ENCODE measurements at places on chromosomes 4 and X.

GRCh38 chr4:154877110-154877760, 96.2 kb downstream of the RBM46 start:
- no peak for DNase-seq

DNA sequence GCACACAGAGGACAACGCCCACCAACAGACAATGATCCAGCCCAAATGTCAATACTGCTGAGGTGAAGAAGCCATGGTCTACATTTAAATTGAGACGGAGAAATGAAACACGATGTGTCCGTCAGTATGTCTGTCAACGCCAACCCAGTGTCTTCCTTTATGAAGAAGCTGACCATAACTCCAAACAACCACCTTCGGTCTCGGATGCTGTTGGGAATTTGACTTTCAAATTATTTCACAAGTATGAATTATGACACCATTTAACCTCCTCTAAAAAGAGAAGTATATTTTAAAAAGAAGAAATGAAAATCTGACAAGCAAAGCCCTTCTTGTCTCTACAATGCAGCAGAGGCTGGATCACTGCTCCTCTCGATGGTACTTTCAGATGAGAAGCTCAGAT, 123.7 kb upstream of the MAP3K15 start:
- no peak for DNase-seq

- no peak for DNase-seq
These were observed 375.2 kb upstream of the CPEB2 start for GRCh38 chr4:14627038-14627437.

DNA sequence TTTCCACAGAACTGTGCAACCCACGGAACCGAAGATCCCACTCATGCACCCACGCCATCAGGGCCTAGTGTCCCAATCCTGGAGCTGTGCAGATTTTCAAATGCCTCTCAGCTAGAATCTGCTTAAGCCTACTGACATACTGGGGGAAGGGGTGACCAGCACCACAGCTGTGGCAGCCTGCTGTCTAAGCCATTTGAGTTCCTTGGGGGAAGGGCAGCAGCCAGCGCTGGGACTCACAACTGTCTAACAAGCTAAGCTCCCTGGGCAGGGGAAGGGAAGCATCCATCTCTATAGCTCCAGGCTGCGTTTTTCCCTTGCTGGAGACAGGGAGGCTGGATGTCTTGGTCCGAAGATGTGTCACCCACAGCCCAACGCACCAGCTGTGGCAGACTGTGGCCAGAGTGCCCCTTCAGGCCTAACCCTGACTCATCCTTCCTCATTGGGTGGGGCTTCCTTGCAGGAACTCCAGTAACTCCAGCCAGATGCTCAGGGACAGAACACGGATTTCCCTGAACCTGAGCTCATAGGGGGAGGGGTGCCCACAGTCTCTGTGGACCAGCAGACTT, 194.8 kb downstream of the CHRDL1 start:
- no peak for DNase-seq

- DNase-seq: no peak
These were observed 38.6 kb downstream of the MAGEB17 start for GRCh38 chrX:16205840-16206239.

GRCh38 chrX:94850811-94851210, 1176.8 kb downstream of the FAM133A start:
- DNase-seq: no peak

DNA sequence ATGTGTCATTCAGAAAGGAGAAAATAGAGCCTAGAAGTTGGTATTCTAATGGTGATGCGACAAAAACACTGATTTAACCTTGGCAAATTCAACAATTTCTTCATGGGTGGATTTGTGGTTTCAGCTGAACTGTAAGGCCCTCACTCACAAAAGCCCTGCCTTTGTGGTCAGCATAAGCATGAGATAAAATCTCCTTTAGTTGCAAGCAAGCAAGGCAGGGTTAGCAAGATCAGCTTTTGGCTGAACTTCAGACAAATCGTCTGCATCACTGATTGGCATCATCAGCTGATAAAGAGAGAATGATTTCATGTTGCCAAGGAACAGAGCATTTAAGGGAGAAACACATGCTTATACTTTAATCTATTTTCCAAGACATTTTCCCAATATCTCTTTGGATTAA, 2582.2 kb downstream of the PCDH7 start:
- no peak for DNase-seq

GRCh38 chr4:211033-211511, 86.8 kb downstream of the ZNF718 start:
- DNase-seq: no peak

- no peak for DNase-seq
These were observed 1263.5 kb downstream of the PCDH7 start for GRCh38 chr4:31983677-31984076.

DNA sequence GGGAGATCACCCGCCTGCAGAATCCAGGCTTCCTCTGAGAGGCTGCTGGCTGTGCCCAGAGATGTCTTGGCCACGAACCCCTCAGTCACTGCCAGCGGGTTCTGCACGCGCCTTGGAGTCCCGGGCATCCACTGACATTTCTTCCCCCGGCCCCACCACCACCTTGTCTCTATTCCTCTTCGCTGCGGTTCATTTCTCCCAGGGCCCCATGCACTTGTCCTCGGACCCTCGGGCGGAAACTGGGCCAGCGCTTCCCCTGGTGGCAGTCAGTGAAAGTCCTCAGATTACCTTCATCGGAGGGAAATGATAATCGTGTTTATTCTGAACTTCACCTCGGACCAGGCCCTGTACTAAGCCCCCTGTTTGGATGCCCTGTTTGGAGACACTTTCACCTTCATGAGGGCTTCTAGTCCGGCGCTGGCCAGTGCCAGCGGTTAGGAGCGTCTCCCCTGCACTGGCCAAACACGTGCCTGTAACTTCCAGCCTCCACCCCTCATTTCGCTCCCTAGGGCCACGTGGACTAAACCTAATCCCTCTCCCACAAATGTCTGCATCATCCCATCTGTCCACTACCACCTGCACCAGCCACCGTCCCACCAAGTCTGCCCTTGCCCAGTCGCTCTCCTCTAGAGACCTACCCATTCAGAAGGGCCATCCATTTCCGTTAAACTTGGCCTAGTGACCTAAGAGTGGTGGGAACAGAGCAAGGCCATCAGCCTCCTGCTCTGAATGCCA, 82.0 kb downstream of the DCTD start:
- no peak for DNase-seq

DNA sequence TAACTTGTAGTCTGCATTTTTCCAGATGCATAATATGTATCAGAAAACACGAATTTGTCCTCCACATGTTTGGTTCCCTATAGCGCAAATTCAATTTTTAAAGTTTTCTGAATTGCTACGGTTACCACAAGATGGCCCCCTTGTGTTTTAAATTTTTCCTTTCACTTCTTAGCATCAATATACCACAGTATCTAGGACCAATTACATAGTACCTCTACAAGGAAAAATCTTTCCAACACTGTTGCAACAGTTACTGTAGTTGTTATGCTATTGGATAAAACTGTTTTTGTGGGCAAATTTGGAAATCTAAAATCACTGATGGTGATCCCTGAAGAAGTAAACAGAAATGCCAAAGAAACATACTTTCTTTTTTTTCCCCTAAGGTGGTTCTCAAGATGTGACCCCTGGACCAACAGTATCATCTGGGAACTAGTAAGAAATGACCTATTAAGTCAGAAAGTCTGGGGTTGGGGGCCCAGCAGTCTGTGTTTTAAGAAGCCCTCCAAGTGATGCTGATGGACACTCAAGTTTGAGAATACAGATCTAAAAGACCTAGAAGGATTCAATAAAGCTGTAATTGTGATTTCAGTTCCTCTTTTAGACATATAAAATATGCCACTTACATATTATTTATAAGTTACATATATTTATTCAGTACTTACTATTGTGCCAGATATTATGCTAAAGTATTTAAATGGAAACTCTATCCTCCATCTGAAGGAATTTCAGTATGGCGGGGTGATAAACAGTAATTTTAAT, 3.1 kb downstream of the ZGRF1 start:
- no peak for DNase-seq

DNA sequence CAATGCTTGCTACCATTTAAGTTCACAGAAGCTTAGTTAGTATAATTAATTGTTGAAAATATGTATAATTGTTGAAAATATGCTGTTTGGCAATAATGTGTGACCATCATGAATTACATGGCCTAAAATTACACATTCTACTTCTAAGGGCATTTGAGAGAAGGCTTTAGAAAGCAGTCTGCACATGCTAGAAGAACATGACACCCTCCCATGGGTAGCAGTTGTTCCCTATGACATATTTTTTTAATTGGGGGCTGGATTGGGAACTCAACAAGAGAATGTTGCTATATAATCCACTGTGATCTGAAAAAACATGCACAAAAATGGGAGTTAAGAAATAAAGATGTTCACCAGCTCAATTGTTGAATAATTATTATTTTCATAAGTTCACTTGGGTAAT, 331.4 kb downstream of the ARHGAP24 start:
- DNase-seq: no peak

- DNase-seq: no peak
These were observed 7.8 kb downstream of the ARAF start for GRCh38 chrX:47568656-47569295.

GRCh38 chr4:2861631-2862436, 18.2 kb downstream of the ADD1 start:
- no peak for DNase-seq

GRCh38 chr4:123248085-123248659, 148.4 kb upstream of the SPRY1 start:
- no peak for DNase-seq

DNA sequence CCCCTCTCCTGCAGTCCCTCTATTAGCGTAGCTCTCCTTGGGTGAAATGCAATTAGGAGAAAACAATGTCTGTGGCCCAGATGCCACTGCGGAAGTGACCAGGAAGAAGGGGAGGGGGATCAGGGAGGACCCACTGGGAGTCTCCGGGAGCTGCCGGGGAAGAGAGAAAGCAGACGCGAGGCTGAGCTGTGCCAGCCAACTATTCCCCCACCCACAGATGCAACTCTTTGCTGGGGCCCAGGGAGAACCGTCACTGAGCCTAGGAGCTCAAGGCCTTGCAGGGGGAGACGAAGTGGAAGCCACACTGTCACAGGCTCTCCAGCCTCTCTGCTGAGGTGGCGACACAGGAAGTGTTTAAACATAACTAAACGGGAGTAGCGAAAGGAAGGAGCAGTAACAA, 149.2 kb downstream of the BCOR start:
- no peak for DNase-seq

- DNase-seq: no peak
These were observed 84.7 kb downstream of the SH3BGRL start for GRCh38 chrX:81286608-81287007.

GRCh38 chrX:152913910-152914309, 16.0 kb downstream of the ZNF185 start:
- DNase-seq: no peak

- no peak for DNase-seq
These were observed 9.2 kb upstream of the ABLIM2 start for GRCh38 chr4:8167815-8168214.

GRCh38 chr4:15001248-15001868, 923 bp upstream of the CPEB2 start:
- DNase-seq: peak; percentile 84

- no peak for DNase-seq
These were observed 270.3 kb upstream of the HS3ST1 start for GRCh38 chr4:11698846-11699590.

DNA sequence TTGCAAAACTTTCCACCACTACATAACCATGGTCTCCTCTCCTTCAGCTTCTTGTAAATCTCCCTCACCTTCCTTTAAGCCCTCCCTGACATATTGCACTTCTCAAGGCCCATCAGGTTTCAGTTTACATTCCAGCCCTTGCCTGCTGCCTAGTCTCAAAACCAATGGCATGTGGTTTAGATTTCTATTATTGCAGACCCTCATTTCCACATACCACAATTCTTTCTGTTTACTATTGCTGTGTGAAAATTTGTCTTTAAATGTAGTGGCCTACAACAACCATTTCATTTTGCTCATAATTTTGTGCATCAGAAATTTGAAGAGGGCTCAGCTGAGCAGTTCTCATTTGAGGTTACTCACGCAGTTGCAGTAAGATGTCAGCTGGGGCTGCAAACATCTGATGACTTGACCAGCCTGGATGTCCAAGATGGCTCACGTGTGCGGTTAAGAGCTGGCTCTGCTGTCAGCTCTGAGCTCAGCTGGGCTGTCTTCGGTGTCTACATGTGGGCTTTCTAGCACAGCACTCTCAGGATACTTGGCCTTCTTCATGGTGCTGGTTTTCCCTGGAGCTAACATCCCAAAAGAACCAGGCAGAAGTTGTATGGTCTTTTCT, 29.9 kb upstream of the SOD3 start:
- no peak for DNase-seq

DNA sequence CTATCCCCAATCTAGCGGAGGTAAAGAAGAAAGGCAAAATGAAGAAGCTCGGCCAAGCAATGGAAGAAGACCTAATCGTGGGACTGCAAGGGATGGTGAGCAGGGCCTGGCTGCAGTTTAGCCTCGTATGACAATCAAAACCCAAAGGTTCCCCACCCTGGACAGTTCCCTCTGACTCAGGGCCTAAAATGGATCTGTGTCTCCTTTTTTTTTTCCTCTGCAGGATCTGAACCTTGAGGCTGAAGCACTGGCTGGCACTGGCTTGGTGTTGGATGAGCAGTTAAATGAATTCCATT, 986 bp downstream of the HDAC6 start:
- no peak for DNase-seq

GRCh38 chrX:20442597-20442996, 175.9 kb upstream of the RPS6KA3 start:
- DNase-seq: peak; percentile 85

- no peak for DNase-seq
These were observed 388.0 kb upstream of the GALNT7 start for GRCh38 chr4:172780566-172781081.

DNA sequence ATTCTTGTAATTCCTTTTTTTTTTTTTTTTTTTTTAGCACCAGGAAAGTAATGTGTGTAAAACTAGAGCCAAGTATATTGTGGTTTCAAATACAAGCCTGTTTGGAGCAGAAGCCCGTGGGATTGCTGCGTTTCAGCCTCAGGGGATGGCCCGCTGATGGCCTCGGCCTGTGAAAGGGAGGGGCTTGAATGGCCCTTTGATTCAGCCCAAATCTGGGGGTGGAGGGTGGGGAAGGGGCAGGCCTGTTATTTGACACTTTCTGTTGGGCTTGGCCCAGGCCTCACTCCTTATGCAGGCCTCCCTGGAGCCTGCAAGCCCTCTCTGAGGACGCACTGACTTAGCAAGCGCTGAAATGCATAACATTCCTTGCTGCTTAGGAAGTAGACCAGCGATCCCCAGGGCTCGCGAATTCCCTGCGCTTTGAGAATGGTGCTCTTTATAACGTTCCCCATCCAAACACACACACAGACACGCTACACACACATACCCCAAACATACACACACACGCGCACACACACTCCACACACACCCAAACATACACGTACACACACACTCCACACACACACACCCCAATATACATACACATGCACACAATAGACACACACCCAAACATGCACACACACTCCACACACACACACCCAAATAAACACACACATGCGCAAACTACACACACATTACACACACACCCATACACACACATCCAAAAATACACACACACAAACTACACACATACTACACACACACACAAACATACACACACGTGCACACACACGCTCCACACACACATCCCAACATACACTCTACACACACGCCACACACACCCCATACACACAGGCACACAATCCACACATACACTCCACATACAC, 29.6 kb downstream of the TLR10 start:
- peak; percentile 88 for DNase-seq

All from left cardiac atrium (tissue), 4 donors.